Fibroblast of skin of scalp (primary cell): ENCODE measurements at places on chromosomes 4 and X.

DNA sequence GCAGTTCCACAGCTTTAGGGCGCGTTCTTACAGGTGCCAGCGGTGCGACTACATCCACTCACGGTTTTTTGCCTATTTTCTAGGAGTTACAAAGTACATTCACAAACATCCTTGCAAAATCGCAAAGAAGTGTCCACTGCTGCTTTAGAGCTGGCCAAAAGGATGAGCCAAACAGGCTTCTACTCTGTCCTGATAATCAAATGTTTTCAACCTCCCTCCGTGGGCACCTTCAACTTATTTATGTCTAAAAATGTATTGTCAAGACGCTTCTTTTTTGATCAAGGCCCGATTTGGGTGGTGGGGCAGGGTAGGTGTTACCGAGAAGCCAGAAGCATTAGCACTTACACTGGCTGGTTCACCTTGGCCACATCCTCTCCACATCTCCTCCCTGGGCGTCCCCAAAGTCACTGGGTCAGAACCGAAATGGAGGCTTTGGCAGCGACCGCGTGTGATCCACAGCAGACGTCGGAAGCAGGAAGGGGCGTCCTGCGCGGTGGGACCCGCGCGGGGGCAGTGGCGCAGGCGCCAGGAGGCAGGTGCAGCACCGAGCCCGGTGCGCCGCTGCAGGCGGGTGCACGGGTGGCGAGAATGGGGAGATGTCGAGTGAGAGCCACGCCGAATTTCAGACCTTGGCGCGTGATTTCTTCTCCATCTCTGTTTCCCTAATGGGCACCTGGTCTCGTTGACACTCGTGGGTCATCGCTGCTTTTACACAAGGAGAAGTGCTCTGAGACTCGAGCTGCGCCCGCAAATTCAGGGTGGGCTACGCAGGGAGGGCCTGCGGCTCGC lies 16.9 kb downstream of the NKX3-2 start:
- no peak for DNase-seq

DNA sequence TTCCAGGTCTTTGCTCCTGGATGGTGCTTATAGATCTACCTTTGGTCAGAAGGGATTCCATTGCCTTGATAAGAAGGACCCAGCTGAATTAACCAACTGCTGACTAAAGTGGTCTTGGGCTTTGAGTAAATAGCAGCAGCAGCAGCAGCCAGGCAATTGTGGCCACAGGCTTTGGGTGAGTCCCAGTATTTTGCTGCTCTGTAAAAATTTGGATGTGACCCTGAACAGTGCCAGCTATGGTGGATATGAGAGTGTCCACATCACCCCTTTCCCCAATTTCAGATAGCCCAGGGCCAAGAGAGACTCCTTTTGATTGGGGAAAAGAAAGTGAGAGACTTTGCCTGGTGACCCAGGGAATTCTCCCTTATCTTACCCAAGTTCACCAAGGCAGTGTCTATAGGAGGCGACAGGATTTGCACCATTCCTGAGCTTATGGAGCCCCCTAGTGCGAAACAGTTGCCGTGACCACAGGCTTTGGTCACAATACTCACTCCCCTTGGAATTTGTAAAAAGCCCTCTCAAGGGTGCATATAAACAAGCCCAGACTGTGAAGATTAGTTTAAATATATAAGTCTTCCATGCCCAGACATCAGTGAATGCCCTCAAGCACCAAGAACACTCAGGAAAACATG lies 518.0 kb downstream of the TMA16 start:
- DNase-seq = no peak

- peak; percentile 83 for DNase-seq
Observed at GRCh38 chr4:147518086-147518485, 37.2 kb downstream of the EDNRA start.

GRCh38 chr4:159023741-159024140 lies 79.1 kb upstream of the RAPGEF2 start:
- DNase-seq = no peak

- DNase-seq = no peak
Observed at GRCh38 chr4:152000518-152000917, 239.7 kb upstream of the GATB start.

GRCh38 chrX:138929926-138930582 lies 218.5 kb upstream of the FGF13 start:
- peak; percentile 26 for DNase-seq

DNA sequence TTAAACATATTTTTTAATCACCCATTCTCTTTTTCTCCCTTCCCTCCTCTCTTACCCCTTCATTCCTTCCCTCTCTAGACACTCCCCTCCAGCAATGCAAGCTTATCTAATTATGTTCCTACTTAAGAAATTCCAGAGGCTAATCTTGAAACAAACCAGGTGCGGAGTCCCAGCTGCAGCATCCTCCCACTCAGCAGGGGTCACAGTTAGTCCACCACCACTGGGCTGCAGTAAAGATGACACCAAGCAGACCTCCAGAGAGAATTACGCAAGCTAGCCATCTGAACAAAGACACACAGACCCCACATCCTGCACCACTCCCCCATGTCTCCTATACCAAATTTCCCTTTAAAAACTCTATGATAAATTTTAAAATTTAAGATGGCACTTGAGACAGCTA lies 13.9 kb upstream of the SEC24B start:
- no peak for DNase-seq

- DNase-seq = no peak
Observed at GRCh38 chr4:17997129-17997528, 24.4 kb downstream of the LCORL start.

DNA sequence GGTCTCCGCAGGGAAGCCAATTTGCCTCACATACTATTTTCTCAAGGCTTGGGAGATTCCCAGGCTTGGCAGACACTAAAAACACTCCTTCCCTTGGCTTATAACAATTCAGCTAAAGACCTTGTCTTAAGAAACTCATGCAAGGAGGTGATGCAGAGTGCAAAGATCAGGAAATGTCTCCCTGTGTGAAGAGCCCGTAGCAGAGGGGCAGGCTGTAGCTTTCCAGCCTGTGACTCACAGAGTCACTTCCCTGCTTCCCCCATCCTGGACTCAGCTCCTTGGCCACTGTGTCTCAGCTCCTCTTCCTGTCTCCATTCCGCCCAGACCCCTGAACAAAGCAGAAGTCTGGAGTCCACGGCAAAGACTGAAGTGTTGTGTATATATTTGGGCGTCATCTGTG lies 56.1 kb downstream of the KDR start:
- DNase-seq = peak; percentile 34

- no peak for DNase-seq
Observed at GRCh38 chr4:16757080-16757521, 141.3 kb downstream of the LDB2 start.

DNA sequence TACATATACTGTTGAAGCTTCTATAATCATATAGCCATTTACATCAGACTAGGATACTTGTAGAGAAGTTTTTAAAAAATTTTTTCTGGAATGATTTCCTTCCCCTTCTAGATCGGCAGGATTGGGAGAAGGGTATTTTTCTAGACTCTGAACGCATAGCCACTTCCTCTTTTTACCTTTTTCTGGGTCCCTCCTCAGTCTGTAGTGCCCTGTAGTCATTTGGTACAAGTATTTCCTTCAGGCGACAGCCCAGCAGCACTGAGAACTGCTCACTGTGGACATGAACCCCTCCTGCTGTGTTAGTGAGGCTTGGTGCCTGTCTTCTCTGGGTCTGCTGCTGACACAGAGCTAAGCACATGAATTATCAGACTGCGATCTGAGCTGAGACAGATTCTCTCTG lies 255.4 kb downstream of the ARHGAP10 start:
- no peak for DNase-seq

GRCh38 chr4:6693231-6694176 lies at the start of gene S100P:
TSS of gene S100P (plus strand) at chr4:6693878. CDS start at chr4:6693933, 55 bp downstream.
- DNase-seq = peak; percentile 25

GRCh38 chrX:54430519-54430918 lies 9.7 kb upstream of the TSR2 start:
- no peak for DNase-seq

DNA sequence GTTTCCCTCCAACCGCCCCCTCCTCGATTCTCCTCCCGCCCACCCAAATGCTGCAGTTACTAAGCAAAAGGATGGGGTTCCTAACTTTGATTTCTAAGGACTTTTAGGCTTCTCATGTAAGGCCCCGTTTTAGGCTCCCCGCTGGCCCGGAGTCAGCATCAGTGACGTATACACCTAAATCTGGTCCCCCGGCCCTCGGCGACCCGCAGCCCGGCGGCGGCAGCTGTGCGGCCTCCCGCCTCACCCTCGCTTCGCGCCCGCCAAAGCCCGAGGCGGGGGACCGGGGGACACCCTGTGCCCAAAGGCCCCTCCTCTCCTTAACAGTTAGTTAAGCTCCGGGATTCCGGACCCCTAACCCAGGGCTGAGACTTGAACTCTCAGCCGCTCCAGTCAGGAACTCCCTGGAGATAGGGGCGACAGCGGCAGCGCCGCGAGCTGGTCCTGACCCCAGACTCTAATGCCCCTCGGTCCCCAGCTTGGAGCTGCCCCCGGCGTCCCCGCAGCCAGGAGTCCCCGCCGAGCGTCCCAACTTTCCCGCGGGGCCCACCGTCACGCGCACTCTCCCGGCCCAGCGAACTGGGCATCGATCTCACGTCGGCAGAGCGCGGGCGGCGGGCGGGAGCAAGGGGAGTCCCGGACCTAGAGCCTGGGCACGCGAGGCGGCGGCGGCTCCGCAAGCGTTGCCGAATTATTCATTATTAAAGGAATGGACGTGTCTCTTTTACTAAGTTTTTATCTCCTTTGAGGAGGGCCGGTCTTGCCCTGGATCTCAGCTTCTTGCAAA lies 1.5 kb upstream of the NR3C2 start:
- DNase-seq = no peak

DNA sequence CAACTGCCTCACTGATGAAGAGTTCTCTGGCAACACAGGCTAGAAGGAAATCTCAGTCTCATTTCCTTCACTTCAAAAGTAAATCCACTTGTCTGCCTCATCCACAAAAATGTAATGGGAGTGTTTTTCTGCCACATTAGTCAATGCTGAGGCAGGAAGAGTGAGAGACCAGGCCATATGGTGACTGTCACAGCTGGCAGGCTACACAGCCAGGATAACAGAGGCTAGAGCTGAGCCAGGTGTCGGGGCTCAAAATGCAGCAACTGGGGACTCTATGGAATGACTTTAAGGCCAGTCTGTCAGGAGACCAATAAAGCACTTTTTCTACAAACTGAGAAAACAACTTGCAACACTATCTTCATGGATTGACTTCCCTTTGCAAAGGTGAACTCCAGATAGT lies 204.2 kb downstream of the GPC3 start:
- DNase-seq = no peak

- no peak for DNase-seq
Observed at GRCh38 chr4:139774759-139775487, 109.3 kb downstream of the MGST2 start.
